ENCODE measurements at places on chromosomes 5 and 9.

DNA sequence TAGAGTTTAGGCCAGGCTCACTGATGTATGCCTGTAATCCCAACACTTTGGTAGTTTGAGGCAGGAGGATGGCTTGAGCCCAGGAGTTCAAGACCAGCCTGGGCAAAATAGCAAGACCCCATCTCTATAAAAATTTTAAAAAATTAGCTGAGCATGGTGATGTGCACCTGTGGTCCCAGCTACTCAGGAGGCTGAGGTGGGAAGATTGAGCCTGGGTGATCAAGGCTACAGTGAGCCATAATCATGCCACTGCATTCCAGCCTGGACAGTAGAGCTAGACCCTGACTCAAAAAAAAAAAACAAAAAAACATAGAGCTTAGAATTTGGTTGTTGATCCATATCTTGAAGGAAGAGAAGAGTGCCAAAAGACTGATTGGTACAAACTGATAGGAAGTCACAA, 14.7 kb upstream of the CDK7 start:
- DNase-seq = no peak

DNA sequence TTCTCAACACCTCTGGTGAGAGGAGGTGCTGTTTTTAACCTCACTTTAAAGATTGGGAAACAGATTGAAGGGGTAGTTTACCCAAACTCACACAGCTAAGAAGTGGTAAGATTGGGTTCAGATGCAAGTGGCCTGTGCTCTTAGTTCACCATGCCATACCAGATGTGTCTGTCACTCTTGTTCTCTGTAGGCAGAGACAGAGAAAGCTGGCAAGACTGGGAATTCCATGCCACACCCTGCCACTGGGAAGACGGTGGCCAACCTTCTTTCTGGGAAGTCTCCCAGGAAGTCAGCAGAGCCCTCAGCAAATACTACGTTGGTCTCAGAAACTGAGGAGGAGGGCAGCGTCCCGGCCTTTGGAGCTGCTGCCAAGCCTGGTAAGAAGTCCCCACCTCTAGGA, 11.0 kb downstream of the TCOF1 start:
- no peak for DNase-seq

DNA sequence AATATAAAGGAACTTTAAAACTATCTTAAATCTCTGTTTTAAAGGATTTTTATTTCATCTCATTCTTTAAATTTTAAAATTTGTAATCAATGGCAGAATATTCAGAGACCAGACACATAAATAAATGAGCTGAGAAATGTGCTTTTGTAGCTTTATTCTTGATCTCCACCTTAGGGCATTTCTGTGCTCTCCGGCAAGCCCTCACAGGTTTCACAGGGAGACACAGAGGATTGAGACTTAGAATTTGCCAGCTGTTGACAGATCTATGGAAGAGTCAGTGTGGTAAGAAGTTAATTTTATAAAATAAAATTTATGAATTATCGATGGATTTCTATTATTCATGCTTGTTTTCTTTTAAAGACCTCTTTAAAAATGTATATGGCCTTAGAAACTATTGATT, 206.8 kb downstream of the CD180 start:
- DNase-seq = no peak

DNA sequence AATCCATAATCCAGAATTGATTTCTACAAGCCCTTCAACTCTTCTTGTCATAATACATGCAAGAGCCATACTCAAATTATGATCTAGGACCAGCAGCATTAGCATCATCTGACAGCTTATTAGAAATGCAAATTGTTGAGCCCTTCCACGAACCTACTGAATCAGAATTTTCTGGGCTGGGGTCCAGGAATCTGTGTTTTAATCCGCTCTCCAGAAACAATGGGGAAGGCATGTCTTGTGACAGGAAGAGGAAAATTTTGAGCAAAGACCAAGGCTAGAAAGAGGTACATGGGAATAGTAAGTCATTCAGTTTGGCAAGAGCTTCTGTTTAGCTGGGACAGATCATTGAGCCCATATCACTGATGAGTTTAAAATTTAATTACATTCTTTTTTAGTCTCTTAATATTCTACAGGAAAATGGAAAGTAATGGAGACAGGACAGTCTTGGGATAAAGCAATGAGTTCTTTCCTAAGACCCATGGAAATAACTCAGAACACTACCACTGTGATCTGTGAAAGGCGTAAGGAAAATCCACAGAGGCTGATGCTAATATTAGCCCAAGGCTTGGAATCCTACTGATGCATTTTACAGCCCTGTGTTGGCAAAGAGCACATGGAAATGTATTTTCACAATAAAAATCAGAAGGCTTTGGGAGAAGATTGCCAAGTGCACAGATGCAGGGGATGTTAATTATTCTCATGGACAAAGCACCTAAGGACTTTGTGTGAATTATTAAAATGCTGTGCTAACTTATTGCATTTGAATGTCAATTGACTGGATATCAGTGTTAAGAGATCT, 73.7 kb upstream of the STK32A start:
- no peak for DNase-seq

DNA sequence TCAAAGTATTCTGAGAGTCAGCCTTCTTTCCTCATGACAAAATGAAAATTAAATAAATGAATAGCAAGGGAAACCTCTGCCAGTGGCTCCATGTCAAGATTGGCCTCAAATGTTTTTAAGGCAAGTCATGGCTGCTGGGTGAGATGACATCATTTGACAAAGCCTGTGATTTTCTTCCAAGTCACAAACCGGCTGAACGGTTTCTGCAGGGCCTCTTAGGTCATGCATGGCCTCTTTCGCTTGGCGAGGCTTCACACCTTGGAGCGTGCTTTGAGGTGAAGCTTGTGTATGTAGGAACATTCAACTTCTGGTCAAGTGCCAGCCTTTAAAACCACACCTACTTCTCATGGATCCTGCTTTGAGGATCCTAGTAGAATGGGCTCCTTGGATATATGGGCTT, 161.0 kb upstream of the ZNF618 start:
- DNase-seq = peak; percentile 31

- no peak for DNase-seq
These were observed 111.3 kb upstream of the FST start for GRCh38 chr5:53368966-53369605.

- DNase-seq = no peak
These were observed 1429.3 kb downstream of the EFNA5 start for GRCh38 chr5:106241409-106241808.

- no peak for DNase-seq
These were observed 63.2 kb downstream of the NRG2 start for GRCh38 chr5:139979943-139980342.

GRCh38 chr5:61768692-61769281, 436.7 kb downstream of the ZSWIM6 start:
- DNase-seq = no peak

GRCh38 chr5:96075579-96076289, 114.1 kb upstream of the ELL2 start:
- no peak for DNase-seq

DNA sequence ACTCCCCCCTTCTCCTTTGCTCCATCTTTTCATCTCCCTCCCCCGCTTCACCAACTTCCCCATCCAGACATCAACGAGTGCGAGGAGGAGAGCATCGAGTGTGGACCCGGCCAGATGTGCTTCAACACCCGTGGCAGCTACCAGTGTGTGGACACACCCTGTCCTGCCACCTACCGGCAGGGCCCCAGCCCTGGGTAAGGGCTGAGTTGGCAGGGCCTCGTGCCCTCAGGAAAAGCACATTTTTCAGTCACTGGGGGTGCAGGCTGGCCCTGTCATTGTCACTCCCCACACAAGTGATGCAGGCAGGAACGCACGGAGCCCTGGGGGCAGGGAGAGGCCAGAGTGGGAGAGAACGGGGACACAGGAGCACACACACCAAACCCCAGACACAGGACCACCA, 12.4 kb upstream of the ASS1 start:
- DNase-seq = no peak

DNA sequence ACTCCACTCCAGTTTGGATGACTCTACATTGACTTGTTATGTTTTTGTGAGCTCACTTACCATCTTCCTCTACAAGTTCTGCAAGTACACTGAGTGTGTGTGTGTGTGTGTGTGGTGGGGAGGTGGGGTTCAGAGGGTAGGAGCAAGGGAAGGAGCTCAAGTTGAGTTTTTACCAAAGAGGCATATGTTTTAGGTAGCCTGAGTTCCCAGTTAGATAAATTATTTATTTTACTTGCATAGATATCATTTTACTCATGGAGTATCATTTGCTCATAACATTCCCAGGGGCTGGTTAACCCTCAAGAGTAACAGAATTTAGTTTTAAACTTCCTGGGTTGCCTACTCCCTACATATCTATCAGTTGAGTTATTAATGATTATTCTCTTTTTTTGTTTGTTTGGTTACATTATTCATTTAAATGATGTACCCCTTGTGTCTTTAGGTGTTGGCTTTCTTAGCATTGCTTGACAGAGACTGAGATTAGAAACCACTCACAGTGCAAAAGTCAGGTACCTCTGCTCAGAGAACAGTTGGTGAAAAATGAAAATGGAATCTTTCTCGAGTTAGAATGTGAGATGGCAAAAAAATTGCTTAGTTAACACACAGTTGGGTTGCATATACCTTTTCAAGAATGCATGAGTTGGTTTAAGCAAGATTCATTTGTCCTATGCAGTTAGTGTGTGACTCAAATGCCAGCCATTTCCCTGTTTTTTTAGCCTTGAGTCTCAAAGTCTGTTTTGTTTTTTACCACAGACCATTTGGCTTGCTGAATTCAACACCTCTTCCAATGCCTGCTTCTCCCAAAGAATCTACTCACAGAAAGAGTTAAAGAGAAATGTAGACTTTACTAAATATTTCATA, 29.2 kb downstream of the TNFSF8 start:
- no peak for DNase-seq
